ENCODE measurements at places on chromosomes 7 and 10.
A peak's percentile ranks its signal among the peaks of the same experiment; 100 is the strongest.

- no peak for DNase-seq
Measured at GRCh38 chr7:45224832-45225231, 67.2 kb downstream of the RAMP3 start.

- DNase-seq, result no peak
Measured at GRCh38 chr7:135845415-135846075, 96.9 kb upstream of the FAM180A start.

- no peak for DNase-seq
Measured at GRCh38 chr7:24438232-24438631, 135.0 kb upstream of the PALS2 start.

- DNase-seq, result peak; percentile 41
Measured at GRCh38 chr7:45978731-45979211, 57.7 kb upstream of the IGFBP3 start.

GRCh38 chr10:6002809-6003510 lies 25.6 kb upstream of the IL15RA start:
- no peak for DNase-seq

GRCh38 chr7:80279760-80280159 lies 145.1 kb downstream of the GNAI1 start:
- DNase-seq, result no peak

GRCh38 chr7:37728747-37729146 lies 45.2 kb downstream of the GPR141 start:
- DNase-seq, result no peak

DNA sequence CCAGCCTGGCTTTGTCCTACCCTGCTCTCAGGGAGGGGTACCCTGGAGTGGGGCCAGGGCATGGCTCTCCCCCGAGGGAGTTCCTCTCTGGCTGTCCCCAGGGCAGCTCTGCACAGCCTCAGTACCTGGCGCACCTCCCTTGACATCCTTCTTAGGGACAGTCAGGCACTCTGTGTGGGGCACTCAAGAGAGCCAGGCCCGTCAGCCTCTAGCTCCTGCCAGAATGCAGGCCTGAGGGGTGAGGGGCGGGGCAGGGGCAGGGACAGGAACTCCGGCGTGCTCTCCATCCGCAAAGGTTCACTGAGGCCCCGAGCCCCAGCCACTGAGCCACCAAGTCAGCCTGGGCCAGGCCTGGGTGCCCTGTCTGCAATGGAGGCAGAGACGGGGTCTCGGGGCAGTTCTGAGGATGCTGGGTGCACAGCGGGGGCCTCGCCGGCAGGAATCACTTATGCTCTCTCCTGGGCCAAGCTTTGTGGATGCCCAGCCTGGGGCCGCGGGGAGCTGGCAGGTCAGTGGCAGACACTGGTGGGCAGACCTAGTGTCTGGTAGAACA lies 10.1 kb downstream of the LIMK1 start:
- DNase-seq, result no peak

DNA sequence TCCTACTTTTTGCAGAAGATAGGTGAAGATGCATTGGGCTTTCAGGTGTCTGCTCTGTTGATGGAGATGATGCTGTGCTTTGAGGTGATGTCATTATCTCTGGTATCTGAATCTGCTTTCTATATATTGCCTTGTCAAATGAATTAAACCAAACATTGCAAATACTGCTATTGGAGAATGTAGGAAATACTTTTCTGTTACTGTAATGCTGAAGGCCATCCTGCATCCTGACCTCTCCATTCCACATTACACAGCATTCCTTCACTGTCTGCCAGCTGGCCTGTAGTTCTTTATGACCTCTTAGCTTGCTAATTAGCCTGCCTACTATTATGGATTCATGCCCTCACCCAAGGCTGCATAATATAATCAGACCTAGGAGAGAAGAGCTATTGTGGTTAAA lies 73.2 kb downstream of the VCL start:
- no peak for DNase-seq

DNA sequence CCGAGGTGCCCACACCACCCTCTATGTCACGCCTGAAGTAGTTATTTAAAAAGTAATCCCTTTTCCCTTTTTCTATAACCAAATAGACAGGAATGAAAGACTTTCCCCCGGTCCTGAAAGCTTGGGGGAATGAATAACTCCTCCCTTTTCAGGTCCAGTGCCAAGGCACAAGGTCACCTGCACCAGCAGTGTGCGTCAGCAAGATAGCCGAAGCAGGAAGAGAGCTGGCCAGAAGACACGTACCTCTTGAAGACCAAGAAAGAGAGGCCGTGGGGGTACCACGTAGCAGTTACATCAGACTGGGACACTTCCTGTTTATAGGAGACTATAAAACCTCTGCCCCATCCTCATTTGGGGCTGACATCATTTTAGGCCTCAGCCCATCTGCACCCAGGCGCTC lies 10.7 kb upstream of the AKR1B1 start:
- no peak for DNase-seq

GRCh38 chr7:9407816-9408215 lies 974.4 kb downstream of the NXPH1 start:
- DNase-seq, result no peak

DNA sequence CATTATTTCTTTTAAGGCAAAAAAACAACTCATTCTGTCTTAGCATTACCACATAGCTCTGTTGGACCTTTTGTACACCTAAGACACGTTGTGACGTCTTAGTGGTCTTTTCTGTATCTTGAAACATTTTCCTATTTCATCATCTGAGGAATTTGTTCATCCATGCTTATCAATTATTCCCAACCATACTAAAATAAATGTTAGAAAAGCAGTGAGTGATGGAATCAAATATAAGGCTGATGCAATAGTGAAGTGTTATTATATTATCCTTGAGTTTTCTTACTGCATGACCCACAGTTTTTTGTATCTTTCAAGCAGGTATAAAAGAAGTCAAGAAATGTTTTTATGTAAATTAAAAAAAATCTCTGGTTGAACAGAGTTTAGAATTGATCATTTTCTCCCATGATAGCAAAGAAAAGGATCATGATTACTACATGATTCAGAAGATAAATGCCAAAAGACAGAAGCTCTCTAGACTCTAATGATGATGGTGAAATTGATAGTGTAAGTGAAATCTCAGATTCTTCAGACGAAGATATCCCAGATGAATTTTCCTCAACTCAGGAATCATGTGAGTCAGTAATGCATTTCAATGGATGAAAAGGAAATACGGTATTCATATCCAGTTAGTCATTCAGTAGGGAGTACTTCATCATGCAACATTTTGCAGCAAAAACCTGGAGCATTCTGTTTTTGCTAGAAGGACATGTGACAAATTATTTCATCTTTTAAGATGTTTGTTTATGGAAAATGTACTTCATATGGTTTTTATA lies 51.4 kb downstream of the CELF2 start:
- DNase-seq, result no peak

DNA sequence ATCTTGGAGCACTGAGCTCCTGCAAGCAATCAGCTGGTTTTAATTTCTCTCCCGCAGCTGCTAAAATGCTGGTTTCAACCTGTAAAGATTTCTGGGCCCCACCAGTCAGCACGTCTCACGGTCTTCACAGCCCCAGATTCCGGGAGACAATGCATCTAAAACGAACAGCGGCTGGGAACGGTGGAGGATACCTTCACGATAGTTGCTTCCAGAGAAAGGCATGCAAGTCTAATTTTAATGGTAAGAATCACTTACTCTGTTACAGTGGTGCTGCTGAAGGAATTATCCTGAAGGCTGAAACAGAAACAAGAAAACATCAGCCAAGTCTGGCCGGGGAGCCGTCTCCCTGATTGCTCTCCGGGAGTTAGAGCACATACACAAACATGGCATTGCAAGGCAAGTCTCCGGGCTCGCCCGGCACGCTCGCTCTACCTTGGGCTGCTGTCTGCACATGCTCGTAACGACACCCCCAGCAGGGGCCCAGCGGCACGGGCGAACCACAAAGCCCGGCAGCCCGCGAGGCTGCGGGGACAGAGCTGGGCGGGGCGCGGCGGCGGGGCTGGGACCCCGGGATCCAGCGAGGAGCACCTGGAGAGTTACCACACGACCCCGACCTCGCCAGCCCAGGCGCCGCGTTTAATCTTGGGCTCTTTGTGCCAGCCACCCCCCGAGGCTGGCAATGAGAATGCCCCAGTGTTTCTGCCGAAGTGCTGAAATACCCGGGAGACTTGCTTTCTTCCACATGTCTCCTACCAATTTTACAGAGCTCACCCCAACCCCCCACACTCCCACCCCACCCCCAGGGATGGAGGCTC lies at the start of gene FAM13C:
FAM13C (minus strand) TSS at position 406 of the 815 bp plus-strand sequence; CDS start at position 317, 89 bp downstream.
- DNase-seq, result no peak

GRCh38 chr10:100970076-100970913 lies 991 bp downstream of the SEMA4G start:
- no peak for DNase-seq

- DNase-seq, result no peak
Measured at GRCh38 chr10:92125144-92125543, 165.7 kb downstream of the CPEB3 start.

- DNase-seq, result no peak
Measured at GRCh38 chr10:131242007-131242406, 69.5 kb downstream of the TCERG1L start.

- no peak for DNase-seq
Measured at GRCh38 chr7:126533715-126534114, 719.0 kb downstream of the GRM8 start.

DNA sequence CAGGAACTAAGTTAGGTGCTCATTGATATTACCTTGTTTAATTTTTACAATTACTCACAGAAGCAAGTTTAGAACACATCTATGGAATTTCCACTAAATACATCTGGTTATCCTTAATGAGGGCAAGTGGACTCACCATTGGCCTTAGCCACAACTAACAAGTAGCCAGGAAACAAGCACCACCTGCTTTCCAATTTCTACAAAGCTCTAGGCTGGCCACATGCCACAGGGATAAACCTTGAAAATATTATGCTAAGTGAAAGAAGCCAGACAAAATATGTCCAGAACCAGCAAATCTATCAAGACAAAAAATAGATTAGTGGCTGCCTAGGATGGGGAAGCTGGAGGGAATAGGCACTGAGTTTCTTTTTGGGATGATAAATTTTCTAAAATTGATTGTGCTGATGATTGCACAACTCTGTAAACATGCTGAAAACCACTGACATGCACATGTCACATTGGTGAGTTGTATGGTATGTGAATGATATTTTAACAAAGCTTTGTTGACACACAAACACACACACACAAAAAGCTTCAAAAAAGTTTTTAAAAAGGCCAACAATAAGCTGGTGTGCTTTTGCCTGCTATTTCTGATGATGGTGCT lies 179.4 kb downstream of the CPEB3 start:
- no peak for DNase-seq

GRCh38 chr10:124737708-124738107 lies 6.5 kb downstream of the FAM53B start:
- no peak for DNase-seq

- no peak for DNase-seq
Measured at GRCh38 chr10:124655191-124656112, 88.7 kb downstream of the FAM53B start.

DNA sequence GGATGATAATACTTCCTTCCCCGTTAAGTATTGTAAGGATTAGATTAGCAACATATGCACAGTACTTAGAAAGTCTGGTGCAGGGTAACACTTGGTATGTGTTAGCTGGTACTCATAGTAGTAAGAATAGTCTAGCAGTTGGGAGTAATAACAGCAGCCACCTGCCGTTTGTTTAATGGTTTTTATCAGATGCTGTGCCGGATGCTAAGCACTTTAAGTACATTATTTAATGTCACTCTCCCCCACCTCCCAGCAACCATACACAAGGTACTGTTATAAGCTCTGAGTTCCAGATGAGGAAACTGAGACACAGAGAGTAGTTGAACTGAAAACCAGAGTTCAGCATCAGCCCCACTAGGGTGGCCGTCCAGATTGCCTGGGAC lies 60.1 kb downstream of the ZMIZ1 start:
- no peak for DNase-seq

- no peak for DNase-seq
Measured at GRCh38 chr7:158468181-158468580, 119.4 kb downstream of the PTPRN2 start.

GRCh38 chr7:137080516-137081203 lies 212.2 kb downstream of the CHRM2 start:
- no peak for DNase-seq

- no peak for DNase-seq
Measured at GRCh38 chr10:71262027-71262426, 49.7 kb downstream of the UNC5B start.

- DNase-seq, result no peak
Measured at GRCh38 chr7:64905133-64905532, 2.1 kb downstream of the ZNF273 start.

DNA sequence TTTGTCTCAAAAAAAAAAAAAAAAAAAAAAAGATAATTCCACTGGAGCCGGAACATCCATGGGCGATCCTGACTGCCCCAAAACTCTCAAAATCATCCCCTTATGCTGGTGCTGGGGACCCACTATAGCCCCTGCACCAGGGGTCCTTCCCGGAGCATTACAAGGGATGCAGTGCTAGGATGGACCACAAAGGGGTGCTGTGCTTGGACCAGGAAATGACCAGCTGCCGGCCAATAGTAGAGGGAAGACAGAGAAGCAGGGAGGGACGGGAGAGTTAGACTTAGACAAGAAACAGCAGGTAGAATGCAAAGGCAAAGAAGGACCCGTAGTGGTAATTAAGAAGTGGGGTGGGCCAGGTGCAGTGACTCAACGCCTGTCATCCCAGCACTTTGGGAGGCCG lies 40.5 kb downstream of the RCC1L start:
- DNase-seq, result no peak

DNA sequence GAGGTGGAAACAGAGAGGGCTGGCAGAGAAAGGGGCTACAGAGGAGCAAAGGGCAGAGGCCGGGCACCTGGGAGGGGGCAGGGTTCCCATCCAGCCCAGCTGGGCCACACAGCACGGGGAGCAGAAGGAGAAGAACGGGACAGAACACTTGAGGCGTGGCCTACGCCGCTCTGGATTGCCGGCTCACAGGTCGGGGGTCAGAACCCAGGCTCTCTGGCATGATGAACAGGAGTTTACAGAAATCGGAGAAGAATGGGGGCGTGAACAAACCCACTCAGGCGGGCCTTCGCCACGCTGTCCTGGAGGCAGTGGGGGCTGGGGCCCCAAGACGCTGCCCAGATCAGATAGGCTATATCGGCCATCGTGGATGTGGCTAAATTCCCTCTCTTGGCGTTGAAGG lies 362.2 kb upstream of the SHH start:
- no peak for DNase-seq

- DNase-seq, result no peak
Measured at GRCh38 chr7:17292843-17293242, 5.6 kb upstream of the AHR start.

DNA sequence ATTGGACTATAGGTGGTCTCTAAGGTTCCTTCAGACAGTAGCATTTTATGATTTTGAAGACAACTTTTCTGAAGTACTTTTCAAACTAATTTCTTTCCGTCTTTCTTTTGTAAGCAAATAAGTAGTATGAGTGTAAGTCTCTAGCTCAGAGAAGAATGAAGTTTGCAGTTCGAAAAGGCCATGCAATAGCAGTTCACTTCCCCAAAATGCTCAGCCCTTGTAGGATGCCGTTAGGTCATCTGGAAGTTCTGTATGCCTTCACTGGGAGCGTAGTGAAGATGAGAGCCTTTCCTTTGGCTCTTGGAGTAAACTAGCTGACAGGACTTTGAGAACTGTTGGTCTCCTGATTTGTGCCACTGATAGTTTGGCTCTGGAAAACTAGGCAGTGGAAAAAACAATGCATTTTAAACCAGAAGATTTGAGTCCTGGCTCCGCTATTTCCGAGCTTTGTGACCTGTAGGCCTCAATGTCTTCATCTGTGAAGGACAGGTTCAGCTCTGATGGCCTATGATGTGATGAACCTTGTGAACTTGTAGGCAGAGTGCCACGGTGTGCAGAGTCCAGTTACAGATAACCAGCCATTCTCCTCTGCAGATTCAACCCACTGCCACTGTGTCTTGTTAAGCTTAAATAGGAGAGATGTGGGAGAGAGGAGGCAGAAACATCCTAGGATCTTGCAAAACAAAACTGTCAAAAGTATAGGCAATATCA lies 18.8 kb downstream of the SGPL1 start:
- DNase-seq, result no peak

All from activated CD8-positive, alpha-beta memory T cell treated with anti-CD3 and anti-CD28 coated beads for 24 hours (primary cell).